ENCODE measurements at places on chromosomes 13 and 19. TPM values are rescaled to one million over a fixed set of nuclear protein-coding genes. Genes with fewer than 3 reads are reported as not detected.

- DNase-seq = no peak
Observed at GRCh38 chr13:62375653-62376052, 960.0 kb upstream of the PCDH20 start.

DNA sequence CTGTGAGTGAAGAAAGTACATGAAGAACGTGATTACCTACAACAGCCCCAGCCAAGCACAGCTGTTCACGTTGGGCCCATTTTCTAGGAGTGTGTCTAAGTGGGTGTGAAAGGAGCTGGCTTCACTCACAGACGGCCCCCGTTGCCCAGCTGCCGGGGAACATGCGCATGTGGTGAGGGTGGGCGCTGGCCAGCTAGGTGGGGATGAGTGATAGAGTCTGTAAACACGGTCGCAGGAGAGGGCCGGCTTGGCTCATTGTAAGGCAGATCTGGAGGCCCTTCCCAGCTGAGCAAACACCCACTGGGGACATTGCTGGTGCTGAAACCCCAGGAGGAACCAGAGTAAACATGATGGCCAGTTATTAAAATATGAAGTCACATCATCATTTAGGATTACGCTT is 160.5 kb downstream of the TEX29 start:
- no peak for DNase-seq

- DNase-seq = peak; percentile 16
Observed at GRCh38 chr13:60090574-60090973, 73.2 kb downstream of the DIAPH3 start.

DNA sequence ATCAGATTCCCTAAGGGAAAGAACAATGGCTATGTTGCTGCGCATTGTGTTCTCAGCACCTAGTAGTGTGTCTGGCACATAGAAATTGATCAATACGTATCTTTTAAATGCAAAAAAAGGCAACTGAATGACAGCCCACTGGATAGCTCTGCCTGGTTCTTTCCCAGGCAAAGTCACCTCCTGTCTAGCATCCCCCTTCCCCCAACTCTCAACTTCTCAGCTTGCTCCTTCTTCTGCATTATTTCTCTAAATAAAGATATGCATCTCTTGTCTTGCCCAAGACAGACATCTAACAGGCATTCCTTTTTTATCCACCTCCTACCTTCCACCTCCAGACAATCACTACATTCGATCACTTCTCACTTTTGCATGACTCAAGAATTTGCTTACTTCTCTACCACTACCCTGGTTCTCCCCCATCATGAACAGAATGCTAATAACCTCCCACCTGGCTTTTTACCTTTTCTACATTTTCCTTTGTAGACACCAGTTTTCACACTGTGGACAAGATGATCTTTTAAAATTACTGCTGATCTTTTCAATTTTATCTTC is 26.5 kb upstream of the OXGR1 start:
- DNase-seq = no peak

GRCh38 chr13:20828539-20829364 is 55.0 kb upstream of the EEF1AKMT1 start:
- peak; percentile 9 for DNase-seq

DNA sequence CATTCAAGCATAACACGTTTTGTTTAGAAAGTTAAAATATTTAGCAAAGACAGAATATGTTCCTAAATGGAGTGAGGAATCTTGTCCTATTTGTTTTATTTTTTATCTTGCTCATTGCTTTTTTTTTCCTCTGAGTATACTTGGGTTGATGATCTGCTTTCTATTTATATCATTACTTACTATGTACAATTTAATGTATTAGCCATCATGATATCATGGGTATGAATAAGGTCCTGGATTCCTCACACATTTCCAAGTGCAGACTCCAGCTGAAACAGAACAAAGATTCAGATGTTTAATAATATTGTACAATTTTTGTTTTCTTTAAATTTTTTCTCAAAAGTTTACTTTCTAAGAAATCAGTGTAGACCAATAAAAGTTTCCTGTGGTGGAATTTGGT is 388.2 kb downstream of the GPC6 start:
- DNase-seq = no peak

GRCh38 chr13:42392716-42393572 is 121.0 kb downstream of the AKAP11 start:
- DNase-seq = no peak

- DNase-seq = peak; percentile 86
Observed at GRCh38 chr13:45162821-45163220, 38.0 kb downstream of the KCTD4 start.

DNA sequence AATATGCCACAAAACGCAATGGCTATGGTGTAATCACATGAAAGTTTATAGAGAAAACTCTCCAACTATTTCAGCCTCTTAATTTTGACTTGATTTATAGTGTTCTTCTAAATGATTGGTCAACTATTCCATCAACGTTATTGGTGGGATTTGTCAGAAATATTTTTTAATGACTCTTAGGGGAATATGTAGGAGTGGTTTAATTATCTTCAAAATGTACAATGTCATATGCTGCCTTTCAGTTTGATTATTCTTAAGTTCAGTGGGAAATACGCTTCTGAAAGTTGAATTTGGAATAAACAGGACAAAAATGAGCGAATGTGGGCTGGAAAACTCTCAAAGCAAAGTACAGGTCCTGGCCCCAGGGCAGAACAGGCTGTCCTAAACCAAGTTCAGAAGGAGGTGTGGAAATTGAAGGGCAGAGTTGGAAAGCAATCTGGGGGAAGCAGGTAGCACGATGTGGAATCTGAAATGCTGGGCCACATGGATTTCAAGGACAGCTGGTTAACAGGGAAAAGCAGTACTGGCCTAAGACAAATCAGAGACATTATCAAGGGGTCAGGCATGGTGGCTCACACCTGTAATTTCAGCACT is 60.8 kb upstream of the MYCBP2 start:
- DNase-seq = no peak

CALR gene
- 1,812 TPM for total RNA-seq

UBE2L5 gene
- total RNA-seq = not detected

LNX2 gene
- 4.7 TPM for total RNA-seq

HCST gene
- total RNA-seq = not detected

ZNF541 gene
- not detected for total RNA-seq

OR7C1 gene
- not detected for total RNA-seq

SIGLEC7 gene
- not detected for total RNA-seq

SLAIN1 gene
- total RNA-seq = 16.8 TPM

ACER1 gene
- not detected for total RNA-seq

Measured in epithelial cell of proximal tubule (primary cell).